ENCODE measurements at places on chromosomes 13 and 19. TPM values are rescaled to one million over a fixed set of nuclear protein-coding genes. Genes with fewer than 3 reads are reported as not detected.

The CEACAM19 gene
- total RNA-seq: 6.3 TPM

The PDX1 gene
- not detected for total RNA-seq

The KASH5 gene
- not detected for total RNA-seq

DNA sequence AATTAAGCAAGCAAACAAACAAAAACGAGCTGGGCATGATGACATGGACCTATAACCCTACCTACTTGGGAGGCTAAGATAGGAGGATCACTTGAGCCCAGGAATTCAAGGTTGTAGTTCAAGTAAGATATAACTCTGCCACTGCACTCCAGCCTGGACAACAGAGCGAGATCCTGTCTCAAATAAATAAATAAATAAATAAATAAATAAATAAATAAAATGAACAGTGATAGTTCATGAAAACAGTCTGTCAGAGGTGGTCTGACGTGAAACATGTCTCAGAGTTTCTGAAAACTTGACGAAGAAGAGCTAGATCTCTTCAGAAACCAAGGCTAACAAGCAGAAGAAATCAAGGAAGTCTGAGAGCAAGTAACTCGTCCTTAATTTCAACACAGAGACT, 188.8 kb upstream of the GPC6 start:
- H3K4me3 ChIP-seq: no peak overlapping the region
- no peaks in the 10 kb centered on the region for H3K27me3 ChIP-seq
- no peaks in the 10 kb centered on the region for H3K36me3 ChIP-seq
- DNase-seq: no peak
- H3K4me1 ChIP-seq: no peaks in the 10 kb centered on the region

- no peaks in the 10 kb centered on the region for H3K27me3 ChIP-seq
- H3K27ac ChIP-seq: no peak overlapping the region
- H3K4me1 ChIP-seq: peaks cover 34% of the 10 kb centered on the region
- no peak for DNase-seq
- H3K4me3 ChIP-seq: no peak overlapping the region
- H3K36me3 ChIP-seq: peaks cover 8% of the 10 kb centered on the region
These were observed 8.9 kb downstream of the PTGIR start for GRCh38 chr19:46615966-46616365.

DNA sequence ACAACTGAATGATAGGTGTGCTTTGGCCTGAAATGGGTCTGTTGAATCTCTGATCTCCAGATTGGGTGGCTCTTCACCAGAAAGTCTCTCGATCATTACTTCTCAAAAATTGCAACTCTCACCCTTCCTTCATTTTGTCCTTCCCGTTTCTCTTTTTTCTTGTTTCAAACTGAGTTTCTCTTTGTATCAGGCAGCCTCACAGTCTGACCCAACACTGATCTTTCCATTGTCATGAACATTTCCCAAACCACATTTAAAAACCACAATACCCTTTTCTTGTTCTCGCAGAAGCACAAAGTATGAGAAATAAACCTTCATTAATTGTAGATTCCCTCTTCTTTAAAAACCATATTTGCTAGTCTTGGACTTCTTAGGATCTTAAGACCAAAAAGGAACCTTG, 33.6 kb upstream of the HMGB1 start:
- H3K27me3 ChIP-seq: no peaks in the 10 kb centered on the region
- no peaks in the 10 kb centered on the region for H3K36me3 ChIP-seq
- H3K4me1 ChIP-seq: no peaks in the 10 kb centered on the region
- no peak for DNase-seq

DNA sequence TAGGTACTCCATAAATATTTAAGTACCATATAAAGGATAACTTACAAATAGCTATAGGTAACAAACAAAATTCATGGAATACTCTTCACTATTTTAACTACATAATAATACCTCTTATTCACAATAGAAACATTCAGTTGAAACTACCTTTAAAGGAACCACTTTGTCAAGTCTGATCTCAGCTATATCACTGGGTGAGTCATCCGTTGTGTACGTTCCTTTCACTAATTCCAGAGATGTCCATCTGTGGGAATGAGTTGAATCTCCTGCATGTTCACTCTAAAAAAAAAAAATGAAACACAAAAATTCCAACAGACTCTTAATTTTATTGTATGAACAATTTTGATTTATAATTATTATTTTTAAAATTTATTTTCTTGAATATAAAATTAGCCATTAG, 149.4 kb upstream of the FBXL3 start:
- peaks cover 86% of the 10 kb centered on the region for H3K36me3 ChIP-seq
- no peak overlapping the region for H3K4me3 ChIP-seq
- DNase-seq: no peak
- H3K27me3 ChIP-seq: no peaks in the 10 kb centered on the region
- no peaks in the 10 kb centered on the region for H3K4me1 ChIP-seq
- no peak overlapping the region for H3K27ac ChIP-seq

- H3K4me1 ChIP-seq: no peaks in the 10 kb centered on the region
- no peaks in the 10 kb centered on the region for H3K27me3 ChIP-seq
- H3K4me3 ChIP-seq: no peak overlapping the region
- no peak overlapping the region for H3K27ac ChIP-seq
These were observed 393.5 kb upstream of the GPC6 start for GRCh38 chr13:92833071-92833470.

- no peaks in the 10 kb centered on the region for H3K4me1 ChIP-seq
- H3K27me3 ChIP-seq: no peaks in the 10 kb centered on the region
- DNase-seq: no peak
- H3K4me3 ChIP-seq: no peak overlapping the region
These were observed 802.7 kb downstream of the PCDH9 start for GRCh38 chr13:66427458-66427861.

DNA sequence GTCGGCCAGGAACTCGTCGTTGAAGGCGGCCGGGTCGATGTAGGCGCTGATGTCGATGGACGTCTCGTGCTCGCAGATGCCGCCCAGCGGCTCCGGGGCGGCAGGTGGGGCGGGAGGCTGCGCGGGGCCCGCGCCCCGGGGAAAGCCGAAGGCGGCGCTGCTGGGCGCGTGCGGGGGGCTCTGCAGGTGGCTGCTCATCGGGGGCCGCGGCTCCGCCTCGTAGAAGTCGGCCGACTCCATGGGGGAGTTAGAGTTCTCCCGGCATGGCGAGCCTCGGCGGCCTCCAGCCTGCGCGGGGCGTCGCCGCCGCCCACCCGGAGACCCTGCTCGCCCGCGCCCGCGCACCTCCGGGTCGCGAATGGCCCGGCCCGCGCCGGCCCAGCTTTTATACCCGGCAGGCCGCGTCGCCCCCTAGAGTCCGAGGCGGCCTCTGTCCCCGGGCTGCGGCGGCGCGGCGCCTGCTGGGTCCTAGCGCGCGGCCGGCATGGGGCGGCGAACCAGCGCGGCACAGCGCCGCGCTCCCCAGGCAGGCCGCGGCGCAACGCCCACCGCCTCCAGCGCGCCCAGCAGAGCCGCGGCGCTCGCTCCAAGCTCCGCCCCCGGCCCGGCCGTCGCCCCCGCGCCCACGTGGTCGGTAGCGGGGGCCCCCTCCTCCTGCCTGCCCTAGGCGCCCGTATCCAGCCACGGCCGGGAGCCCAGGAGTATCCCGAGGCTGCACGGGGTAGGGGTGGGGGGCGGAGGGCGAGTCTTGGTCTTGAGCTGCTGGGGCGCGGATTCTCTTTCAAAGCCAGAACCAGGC, at the start of gene CEBPA:
CEBPA (minus strand) TSS at position 360 of the 799 bp plus-strand sequence; CDS start at position 240, 120 bp downstream.
- H3K27ac ChIP-seq: peak within 1 kb of the TSS; percentile 71
- no peak for DNase-seq
- H3K4me1 ChIP-seq: peaks cover 16% of the 10 kb centered on the region
- no peaks in the 10 kb centered on the region for H3K36me3 ChIP-seq

DNA sequence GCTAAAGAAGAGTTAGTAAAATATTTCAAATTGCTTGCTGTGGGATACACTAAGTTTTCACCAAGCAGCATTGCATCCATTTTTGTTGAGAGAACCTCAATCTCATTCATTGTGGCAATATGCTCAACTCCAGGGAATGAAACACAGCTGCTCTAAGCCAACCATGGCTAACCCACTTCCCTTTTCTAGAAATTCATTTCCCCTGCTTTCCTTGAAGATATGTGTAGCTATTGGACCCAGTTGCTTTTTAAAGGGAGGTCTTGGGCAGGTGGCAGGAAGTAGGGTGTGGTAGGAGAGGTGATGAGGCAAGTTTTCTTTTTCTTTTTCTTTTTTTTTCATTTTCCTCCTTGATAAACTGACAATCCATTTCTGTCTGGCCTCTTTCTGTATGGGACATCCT, 452.2 kb downstream of the FGF14 start:
- H3K27me3 ChIP-seq: no peaks in the 10 kb centered on the region
- no peak overlapping the region for H3K27ac ChIP-seq
- no peak overlapping the region for H3K4me3 ChIP-seq
- no peak for DNase-seq
- H3K36me3 ChIP-seq: no peaks in the 10 kb centered on the region

- H3K27me3 ChIP-seq: no peaks in the 10 kb centered on the region
- no peak overlapping the region for H3K27ac ChIP-seq
- no peak overlapping the region for H3K4me3 ChIP-seq
- H3K36me3 ChIP-seq: peaks cover 61% of the 10 kb centered on the region
These were observed 28.0 kb downstream of the CARS2 start for GRCh38 chr13:110677731-110678545.

The ZNF730 gene
- not detected for total RNA-seq

The RYR1 gene
- total RNA-seq: 1.5 TPM

The AMER2 gene
- total RNA-seq: not detected

GRCh38 chr13:39765801-39766463, 110.5 kb downstream of the COG6 start:
- no peaks in the 10 kb centered on the region for H3K27me3 ChIP-seq
- H3K4me1 ChIP-seq: no peaks in the 10 kb centered on the region
- H3K36me3 ChIP-seq: no peaks in the 10 kb centered on the region
- H3K27ac ChIP-seq: no peak overlapping the region

- H3K36me3 ChIP-seq: no peaks in the 10 kb centered on the region
- no peaks in the 10 kb centered on the region for H3K27me3 ChIP-seq
- H3K4me3 ChIP-seq: no peak overlapping the region
- H3K27ac ChIP-seq: no peak overlapping the region
These were observed 25.0 kb upstream of the TNFSF11 start for GRCh38 chr13:42548731-42549551.

The KCNN1 gene
- total RNA-seq: not detected

The ZNF709 gene
- 3.4 TPM for total RNA-seq

The IZUMO2 gene
- total RNA-seq: not detected

DNA sequence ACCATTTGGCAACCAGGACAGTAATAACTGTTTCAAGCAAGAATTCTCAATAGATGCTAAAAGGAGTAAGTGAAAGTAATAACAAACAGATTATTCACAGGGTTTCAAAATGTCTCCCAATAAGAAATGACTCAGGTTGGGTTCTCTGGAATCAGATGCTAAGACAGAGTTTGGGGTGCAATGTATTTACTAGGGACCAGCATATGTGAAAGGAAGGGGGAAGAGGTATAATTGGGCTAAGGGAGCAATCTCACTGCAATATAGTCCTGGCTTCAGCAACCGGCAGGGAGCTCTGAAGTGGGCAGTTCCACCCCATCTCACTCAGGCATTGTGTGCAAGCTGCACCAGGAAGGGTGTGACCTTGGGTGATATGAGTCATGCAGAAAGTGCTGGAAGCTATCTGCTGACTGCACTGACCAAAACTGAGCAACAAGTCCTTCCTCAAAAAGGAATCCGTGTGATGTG, 23.4 kb downstream of the ZDHHC20 start:
- H3K36me3 ChIP-seq: no peaks in the 10 kb centered on the region
- no peaks in the 10 kb centered on the region for H3K4me1 ChIP-seq
- no peak overlapping the region for H3K4me3 ChIP-seq
- H3K27me3 ChIP-seq: no peaks in the 10 kb centered on the region

DNA sequence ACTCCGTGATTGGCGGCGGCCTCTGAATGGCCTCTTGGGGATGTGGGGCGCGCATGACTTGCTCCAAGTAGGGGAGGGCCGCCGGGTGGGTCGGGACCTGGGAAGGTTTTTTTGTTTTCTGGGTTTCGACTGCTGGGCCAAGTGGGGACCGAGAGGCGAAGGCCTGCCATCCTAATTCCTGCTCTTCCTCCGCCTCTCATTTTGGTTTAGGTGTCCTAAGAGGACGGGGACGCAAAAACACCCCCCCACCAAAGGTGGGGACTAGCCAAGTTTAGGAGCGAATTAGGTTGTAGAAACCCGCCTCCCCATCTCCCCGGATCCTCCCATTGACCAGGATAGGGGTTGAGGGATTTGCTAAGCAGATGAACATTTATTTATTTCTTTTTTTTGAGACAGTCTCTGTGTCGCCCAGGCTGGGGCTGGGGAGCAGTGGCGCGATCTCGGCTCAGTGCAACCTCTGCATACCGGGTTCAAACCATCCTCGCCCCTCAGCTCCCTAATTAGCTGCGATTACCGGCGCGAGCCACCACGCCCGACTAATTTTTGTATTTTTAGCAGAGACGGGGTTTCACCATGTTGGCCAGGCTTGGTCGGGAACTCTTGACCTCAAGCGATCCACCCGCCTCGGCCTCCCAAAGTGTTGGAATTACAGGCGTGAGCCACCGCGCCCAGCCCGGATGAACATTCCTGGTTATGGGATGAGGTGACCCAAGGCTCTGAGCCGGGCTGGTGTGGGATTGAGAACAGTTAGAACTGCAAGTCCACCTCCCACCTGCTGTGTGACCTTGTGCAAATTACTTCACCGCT, 838 bp downstream of the PPP2R1A start:
- H3K4me3 ChIP-seq: peak overlapping the region; percentile 91
- H3K27ac ChIP-seq: peak overlapping the region; percentile 98
- DNase-seq: no peak
- H3K4me1 ChIP-seq: peaks cover 10% of the 10 kb centered on the region
- H3K36me3 ChIP-seq: peaks cover 7% of the 10 kb centered on the region
- no peaks in the 10 kb centered on the region for H3K27me3 ChIP-seq

DNA sequence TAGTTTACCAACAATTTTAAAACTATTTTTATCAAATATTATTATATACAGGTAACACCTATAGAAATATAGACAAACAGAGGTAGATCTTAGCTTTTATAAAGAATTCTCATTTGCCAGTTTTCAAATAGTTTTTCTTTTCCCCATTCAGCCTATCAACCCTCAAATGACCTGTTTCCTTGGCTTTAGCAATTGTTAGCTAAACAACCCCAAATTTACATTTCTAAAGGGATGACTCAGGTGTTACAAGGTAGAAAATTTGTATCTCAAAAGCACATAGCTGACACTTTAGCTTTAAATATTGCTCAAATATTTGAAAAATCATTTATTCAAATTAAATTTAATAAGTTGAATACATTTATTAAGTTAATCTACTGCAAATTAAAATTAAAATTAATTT, 1207.2 kb downstream of the SLITRK1 start:
- H3K4me3 ChIP-seq: no peak overlapping the region
- no peaks in the 10 kb centered on the region for H3K36me3 ChIP-seq
- H3K27me3 ChIP-seq: no peaks in the 10 kb centered on the region
- H3K4me1 ChIP-seq: no peaks in the 10 kb centered on the region
- no peak overlapping the region for H3K27ac ChIP-seq
- DNase-seq: no peak

DNA sequence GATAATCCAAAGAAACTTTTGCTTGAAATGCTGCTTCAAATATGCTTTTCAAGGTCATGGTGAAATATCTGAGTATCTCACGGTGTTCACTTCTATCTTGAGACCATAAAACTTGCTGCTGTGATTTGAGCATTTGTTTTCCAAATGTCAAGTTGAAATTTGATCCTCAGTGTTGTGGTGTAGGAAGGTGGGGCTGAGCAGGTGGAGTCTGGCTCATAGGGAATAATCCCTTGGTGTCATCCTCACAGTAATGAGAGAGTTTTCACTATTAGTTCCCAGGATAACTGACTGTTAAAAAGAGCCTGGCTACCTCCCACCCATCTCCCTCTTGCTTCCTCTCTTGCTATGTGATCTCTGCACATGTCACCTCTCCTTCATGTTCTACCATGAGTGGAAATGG, 858.0 kb upstream of the SLITRK5 start:
- no peak overlapping the region for H3K4me3 ChIP-seq
- no peaks in the 10 kb centered on the region for H3K27me3 ChIP-seq
- no peak for DNase-seq
- no peak overlapping the region for H3K27ac ChIP-seq
- H3K4me1 ChIP-seq: no peaks in the 10 kb centered on the region
- H3K36me3 ChIP-seq: no peaks in the 10 kb centered on the region
